ENCODE measurements at places on chromosomes 1 and 21.
A peak's percentile ranks its signal among the peaks of the same experiment; 100 is the strongest.

- DNase-seq: no peak
Observed at GRCh38 chr21:15624646-15625045, 105.1 kb upstream of the USP25 start.

- no peak for DNase-seq
Observed at GRCh38 chr1:174204697-174205308, 45.5 kb downstream of the RABGAP1L start.

DNA sequence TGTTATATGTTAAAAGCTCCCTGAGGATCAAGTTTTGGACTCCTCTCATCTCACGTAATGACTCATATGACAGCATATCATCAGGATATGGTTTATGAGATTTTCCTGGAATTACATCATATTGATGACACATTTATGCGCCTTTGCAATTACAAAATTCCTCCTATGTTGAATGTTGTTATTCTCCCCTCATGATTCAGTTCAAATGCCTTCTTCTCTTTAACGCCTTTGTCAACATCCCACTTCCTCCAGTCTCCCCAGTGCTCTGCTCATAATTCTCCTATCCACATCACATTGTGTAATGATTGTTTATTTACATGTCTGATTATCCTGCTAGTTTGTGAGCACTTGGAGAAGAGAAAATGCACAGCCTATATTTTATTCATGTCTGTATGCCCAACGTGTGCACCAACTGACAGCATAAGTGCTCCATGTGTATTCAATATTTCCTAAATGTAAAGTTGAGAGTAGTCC is 80.9 kb upstream of the BACH1 start:
- DNase-seq: no peak

- DNase-seq: no peak
Observed at GRCh38 chr1:6183520-6183989, 3.4 kb upstream of the CHD5 start.

DNA sequence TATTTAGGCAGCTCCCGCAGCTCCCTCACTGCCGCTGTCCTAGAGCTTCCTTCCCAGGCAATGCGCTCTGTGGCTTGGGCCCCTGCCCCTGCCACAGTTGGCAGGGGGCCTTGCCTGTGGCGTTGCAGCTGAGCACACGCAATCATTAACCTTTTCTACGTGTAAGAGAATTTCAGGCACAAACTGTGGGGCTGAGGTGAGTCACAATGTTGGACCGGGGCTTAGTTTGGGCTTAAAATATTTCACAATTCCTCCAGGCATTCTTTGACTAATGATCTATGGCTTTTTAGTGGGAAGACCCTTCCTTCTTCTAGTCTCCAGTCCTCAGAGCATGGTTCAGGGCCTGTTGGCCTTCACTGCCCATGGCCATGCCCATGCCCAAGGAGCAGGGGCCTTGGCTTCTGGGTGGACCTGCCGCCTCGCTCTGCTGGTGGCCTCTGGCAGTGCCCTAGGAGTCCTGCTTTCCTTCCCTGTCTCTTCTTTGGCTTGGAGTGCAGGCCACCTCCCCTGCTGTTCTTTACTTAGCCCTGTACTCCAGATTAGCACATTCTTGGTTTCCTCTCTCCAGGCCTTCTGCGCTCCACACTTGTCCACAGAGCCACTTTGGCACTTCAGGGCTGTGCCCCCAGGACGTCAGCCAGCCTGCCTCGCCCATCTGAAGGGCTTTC is 39.2 kb downstream of the MAPKAPK2 start:
- no peak for DNase-seq

GRCh38 chr1:216923601-216924000 is 200.4 kb upstream of the ESRRG start:
- DNase-seq: no peak

GRCh38 chr1:44693900-44694299 is 19.4 kb downstream of the ARMH1 start:
- DNase-seq: no peak

GRCh38 chr1:16924216-16924918 is 2.6 kb downstream of the CROCC start:
- no peak for DNase-seq

- DNase-seq: peak; percentile 49
Observed at GRCh38 chr1:2382621-2383361, 8.6 kb downstream of the MORN1 start.

- no peak for DNase-seq
Observed at GRCh38 chr1:56080123-56080522, 499.2 kb downstream of the PLPP3 start.

DNA sequence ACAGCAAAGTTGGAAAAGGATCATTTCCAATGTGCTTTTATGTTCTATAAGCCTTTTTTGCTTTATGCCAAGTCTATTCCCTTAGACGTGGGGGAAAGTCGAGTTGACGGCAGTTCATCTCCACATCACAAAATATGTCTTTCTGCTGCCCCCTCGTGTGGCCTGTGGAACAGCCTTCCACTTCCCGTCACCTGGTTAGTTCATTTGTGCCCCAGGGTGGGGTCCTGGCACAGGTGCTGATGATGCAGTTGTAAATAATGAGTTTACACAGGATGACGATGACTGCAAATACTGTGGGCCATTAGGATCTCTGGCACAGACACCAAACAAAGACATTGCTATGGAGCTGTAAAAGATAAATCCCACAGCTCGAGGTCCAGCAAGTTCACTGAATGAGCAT is 10.0 kb upstream of the OTUD3 start:
- no peak for DNase-seq

DNA sequence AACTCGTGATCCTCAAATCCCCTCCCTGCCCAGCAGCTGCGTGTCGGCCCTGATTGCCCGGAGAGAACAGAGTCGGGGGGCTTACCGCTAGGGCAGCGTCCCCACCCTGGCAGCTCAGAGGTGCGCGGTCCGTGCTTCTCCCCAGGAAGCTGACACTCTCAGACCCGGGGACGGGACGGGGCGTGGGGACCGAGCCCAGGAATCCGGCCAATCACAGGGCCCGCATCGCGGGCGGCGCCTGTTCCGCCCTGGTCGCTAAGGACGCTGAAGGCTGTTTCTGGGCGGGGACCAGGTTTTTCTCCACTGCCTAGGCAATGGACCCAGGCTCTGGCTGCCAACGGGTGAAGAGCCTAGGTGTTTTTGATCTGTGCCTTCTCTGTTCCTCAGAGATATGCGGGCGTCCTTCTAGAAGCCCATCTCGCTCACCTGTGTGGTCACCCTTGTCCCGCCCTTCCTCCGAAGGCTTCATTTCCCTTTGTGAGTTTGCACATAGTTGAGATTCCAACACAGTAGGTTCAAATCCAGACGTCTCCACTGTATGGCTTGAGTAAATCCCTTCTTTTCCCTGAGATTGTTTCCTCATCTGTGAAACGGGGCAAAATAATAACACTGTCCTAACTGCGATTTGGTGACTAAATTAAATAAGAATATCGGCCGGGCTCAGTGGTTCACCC is at the start of gene C1orf87:
Gene C1orf87, minus strand, starts transcription at position 166 of the 674 bp plus-strand sequence. CDS start 1,127 bp downstream, outside the sequence.
- DNase-seq: peak; percentile 9

GRCh38 chr1:107139833-107140702 is 771 bp upstream of the NTNG1 start:
- DNase-seq: peak; percentile 18

GRCh38 chr1:100769323-100769722 is 49.8 kb downstream of the VCAM1 start:
- DNase-seq: no peak

DNA sequence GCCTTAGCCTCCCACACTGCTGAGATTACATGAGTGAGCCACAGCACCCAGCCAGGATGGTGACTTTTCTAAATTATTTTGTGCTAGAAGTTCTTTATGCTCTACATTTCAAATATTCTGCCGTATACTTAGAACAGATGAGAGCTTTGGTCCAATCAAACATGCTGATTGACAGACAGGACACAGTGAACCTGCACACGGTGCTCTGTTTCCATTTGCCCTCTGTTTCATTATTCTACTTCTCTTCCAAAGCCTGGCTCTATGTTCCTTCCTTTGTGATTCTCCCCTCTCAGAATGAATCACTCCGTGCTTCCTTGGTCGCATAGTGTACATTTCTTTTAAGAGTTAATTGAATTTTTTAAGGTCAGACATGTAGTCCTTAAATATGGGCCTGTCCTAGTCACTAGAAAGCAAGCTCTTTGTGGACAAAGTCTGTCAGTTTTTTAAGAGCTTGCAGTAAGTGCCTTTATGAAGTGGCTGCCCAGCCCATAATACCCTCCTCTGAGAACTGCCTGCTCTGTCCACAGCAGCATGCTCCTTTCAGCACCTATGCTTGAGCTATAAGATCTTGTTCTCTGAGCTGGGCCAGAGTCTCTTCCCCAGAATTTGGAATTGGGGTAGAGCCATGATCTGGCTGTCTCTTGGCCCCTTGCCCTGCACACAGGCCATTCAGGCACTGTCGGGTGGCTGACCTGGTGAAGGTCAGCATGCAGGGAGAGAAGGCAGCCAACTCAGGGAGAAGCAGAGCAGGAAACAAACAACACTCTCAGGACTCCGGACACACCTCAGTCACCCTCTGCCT is 66.8 kb upstream of the SLC44A3 start:
- DNase-seq: no peak

DNA sequence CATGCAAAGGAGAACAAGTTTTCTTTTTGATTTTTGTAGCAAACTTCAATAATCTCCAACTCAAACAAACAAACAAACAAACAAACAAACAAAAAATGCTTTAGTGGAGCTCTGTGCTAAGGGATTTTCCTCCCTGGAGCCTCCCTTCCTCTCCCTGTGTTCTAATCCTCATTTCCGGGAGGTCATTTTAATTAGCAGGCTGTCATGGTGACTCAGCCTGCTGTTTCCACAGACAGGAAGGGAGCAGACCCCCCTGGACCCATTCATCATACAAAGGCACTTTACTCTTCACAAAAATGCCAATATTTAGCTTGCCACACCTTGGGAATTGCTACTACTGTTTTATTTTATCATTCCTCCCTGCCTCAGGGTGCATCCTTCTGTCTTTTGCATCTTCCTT is 61.0 kb upstream of the SPATA6 start:
- DNase-seq: no peak

- no peak for DNase-seq
Observed at GRCh38 chr1:200330741-200331428, 79.0 kb downstream of the ZNF281 start.

DNA sequence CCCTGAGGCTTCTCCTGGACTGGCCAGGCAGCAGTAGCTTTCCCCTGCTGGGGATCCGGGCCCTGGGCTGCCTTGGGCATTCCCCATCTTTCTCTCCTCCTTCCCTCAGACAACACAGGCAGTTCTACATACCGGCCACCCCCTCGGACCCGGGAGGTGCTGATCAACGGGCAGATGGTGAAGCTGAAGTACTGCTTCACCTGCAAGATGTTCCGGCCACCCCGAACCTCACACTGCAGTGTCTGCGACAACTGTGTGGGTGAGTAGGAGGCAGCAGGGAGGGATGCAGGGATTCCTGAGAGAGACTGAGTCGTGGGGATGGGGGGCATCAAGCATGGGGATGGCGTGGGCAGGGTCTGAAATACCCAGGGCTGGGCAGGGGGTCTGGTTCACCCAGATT is 14.4 kb upstream of the SFN start:
- no peak for DNase-seq

- no peak for DNase-seq
Observed at GRCh38 chr1:12112711-12113161, 49.6 kb downstream of the TNFRSF8 start.

- no peak for DNase-seq
Observed at GRCh38 chr1:18945401-18945849, 11.1 kb downstream of the IFFO2 start.

DNA sequence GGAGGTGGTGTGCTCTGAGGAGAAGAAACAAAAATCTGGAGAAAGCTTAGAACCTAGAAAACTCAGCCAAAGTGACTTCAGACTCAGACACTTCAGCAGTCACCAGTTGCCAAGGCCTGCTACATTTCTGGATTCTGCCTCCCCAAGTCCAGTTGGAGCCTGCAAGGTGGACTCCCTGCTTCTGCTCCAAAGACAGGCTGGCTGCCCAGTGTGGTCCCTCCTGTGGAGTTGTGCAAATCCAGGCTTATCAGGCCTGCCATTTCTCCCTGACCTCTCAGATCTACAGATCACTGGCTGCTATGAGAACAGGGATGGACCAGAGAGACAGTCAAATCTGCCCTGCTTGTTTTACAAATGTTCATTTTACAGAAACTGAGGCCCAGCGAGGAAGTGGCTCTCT is 9.9 kb downstream of the CACHD1 start:
- DNase-seq: no peak

DNA sequence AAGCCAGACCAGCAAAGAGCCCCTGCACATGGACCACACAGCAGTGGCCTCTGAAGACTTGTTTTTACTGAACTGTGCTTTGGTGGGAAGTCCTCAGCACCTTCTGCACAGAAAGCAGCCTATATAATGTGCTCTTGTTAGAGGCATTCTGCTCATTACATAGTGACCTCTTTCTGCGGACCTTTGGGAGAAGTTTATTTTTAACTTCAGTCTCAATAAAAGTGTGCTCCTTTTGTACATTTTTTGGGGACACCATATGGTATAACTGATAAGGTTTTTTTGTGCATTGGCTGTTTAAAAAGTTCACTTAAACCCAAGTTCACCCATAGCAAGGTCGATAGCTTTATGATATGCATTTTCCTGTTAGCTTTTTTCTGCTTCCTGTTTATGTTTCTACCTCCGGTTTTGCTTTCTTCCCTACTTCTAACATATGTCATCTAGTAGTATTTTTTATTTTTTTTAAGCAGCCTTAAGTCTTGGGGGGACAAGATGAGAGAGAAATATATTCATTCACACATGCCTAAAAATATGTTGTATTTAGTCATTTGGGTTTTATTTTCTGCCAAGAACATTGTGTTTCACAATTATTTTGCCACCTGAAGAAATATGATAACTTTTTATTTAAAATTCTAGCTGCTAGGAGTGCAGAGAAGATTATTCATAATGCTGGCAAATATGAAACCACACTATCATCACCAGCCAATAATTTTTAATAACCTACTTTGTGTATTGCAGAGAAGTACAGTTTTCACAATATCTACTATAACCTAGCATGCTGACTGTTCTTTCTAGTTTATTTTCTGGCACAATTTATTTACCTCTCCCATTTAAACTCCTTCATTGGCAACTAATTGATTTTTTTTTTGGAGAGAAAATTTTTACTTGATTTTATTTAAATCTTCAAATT is 22.9 kb upstream of the SLC19A2 start:
- DNase-seq: no peak

GRCh38 chr1:154819628-154820590 is 50.2 kb downstream of the KCNN3 start:
- peak; percentile 25 for DNase-seq

- DNase-seq: no peak
Observed at GRCh38 chr1:6207075-6207885, 1.4 kb downstream of the RNF207 start.

GRCh38 chr1:85264150-85264549 is 4.7 kb upstream of the C1orf52 start:
- DNase-seq: no peak

- DNase-seq: no peak
Observed at GRCh38 chr1:208043691-208044181, 132.8 kb upstream of the CD34 start.

DNA sequence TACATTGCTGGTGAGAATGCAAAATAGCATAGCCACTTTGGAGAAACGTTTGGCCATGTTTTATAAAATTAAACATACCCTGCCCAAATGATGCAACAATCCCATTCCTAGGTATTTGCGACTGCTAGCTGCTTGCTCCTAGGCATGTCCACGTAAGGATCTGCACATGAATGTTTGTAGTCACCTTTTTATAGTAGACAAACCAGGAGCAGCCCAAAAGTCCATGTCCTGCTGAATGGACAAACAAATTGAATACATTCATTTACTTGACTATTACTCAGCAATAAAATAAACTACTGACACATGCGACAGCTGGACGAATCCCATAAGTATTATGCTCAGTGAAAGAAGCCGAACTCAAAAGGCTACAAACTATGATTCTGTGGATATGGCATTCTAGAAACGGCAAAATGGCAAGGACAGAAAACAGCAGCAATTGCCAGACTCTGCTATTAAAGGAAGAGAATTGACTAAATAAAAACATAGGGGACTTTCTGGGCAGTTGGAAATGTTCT is 161.9 kb upstream of the GALNT2 start:
- no peak for DNase-seq
